ENCODE measurements at places on chromosomes 6 and 20.

DNA sequence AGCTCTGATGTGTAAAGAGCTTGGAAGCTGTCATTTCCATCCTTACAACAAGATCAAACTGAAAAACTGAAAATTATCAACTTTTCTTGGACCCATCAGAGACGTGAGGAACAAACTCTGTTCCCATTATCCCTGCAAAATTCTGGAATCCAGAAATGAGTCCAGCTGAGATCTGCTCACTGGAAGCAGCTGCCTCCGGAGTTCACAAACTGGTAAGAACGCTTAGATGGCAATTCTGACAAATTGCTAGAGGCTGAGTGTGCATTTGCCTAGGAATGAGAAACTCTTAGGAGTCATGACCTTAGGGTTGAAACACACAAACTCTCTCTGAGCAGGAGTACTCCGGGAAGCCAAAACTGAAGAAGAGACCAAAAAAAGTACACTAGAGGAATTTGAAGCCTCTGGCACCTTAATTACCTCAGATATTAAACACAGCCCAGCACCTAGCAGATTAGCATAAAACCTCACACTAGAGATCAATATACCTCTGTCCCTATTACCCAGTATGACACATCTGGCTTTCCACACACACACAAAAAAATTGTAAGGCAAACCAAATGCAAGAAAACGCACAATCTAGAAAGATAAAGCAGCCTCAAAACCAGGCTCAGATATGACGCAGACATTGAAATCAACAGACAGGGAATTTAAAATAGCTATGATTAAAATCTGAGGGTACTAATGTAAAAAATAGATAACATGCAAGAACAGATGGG lies 233.5 kb upstream of the SGK1 start:
- no peak for DNase-seq

DNA sequence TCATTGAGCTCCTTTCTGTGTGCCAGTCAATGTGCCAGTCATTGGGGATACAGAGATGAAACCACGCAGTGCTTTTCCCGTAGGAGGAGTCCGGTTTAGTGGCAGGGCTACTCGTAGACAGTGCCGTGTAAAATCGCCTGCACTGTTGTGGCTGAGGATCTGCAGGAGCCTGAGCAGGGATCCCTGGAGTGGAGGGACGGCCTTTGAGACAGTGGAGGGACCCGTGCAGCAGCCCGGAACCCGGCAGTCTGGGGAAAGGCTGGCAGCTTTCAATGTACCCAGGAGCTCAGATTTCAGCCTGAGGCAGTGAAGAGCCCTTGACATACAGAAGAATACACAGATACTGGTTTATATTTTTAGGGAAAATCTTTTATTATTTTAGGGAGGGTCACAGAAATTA lies 203.3 kb downstream of the ARID1B start:
- no peak for DNase-seq

DNA sequence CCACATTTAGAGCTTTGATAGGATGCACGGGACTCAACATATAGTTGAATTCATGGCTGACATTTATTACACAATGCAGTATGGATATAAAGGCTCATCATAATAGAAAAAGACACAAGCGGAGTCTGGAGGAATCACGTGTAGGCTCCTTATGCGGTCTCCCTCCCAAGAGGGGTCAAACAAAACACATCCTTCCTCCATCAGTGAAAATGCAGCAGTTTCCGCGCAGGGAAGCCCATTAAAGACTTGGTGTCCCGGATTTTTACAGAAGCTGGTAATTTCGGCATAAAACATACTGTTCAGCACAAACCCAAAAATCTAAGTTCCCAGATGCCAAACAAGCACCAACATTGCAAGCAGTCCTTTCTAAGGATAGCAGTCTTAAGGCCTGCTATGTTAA lies 1.1 kb downstream of the USP45 start:
- DNase-seq = no peak

GRCh38 chr6:100979267-100979666 lies 98.1 kb upstream of the ASCC3 start:
- DNase-seq = no peak

DNA sequence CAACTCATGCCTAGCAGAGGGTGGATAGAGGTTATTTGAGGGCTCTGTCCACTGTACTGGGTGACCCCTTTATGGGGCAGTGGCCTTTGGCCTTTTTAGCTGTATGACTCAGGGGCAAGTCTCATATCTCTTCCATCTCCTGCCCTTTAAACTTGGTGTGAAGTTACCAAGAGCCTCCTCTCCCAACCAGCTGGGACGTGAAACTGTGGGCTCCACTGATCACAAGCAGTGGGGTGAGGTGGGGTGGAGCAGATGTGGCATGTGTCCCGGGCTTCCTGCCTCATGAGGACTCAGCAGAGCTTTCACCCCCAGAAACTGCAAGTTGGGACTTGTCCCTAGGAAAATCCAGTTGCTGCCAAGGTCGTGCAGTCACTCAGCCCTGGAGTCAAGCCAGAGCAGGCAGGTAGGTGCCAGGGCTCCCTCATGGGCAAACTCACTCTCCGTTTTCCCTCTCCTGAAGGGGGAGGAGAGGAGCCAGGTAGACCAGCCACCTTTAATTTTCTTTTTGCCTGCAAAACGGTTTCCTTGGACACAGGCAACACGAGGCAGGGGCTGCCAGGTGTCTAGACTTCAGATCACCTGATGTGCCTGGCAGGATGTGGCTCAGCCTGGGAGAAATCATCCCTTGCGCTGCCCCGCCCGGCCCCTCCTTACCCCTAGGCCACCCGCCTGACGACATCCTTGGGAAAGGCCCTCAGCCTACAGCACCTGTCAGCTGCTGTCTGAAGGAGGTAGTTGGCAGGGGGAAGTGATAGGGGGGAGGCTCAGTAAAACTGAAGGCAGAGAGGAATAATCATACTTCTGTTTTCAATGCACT lies 4.0 kb downstream of the CDKN1A start:
- DNase-seq = peak; percentile 85

GRCh38 chr6:166450167-166450873 lies 67.6 kb upstream of the MPC1 start:
- DNase-seq = no peak

DNA sequence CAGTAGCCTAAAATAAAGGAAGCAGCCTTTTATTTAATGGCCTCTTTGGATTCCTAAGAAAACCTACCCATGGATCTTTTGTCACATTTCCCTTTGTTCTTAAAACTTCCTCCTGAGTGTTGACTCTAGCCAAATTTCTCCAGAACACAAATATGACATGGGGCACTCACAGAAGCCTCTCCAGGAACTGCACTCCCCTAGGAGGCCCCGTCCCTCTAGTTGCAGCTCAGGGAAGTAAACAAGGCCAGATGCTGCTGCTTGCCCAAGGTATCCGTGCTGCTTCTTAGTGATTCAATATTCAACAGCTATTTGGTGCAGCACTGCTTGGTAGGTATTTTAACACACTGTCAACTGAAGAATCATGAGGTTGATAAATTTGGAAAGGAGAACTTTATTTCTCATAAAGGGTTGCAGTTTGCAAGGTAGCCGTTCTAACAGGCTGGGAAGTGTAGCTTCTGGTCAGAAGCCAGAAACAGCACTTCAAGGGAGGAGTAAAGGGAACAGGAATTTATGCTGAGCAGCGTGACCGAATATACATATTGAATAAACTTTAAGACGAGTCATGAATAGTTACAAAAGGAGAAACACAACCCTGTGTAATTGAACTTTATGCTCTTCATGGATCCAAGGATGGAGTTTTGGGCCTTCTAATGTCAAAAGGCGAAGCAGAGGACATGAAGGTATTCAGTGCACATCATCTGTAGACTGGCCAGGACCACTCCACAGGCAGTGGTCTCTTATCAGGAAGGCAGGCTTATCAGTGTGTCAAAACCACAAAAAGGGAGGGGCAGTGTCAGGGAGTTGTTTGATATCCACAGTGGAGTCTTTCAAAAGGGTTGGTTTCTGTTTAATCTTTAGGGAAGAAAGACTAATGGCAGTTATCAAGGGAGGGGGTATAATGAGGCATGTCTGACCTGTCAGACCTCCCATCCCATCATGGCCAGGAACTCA lies 63.3 kb downstream of the CD24 start:
- DNase-seq = no peak

DNA sequence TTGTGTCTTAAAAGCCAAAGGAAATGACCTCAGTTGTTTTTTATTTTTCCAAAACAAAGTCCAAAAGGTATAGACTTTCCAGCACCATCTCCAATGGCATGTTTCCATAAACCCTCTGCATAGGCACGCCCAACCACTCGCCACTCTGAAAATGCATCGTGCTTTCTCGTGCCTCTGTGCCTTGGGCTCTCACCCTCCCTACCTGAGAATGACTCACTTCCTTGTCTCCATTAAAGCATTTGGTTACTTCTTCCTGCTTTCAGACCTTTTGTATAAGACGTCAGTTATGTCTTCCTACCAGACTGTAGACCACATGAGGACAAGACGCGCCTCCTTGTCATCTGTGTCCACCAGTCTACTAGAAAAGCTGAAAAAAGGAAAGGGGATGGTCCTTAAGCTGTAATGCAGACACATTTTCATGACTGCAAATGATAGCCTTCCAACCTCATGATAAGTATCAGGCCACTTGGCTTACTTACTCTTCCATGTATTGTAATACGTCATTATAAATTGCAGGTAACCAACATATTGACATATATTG lies 61.2 kb upstream of the CDYL start:
- no peak for DNase-seq

DNA sequence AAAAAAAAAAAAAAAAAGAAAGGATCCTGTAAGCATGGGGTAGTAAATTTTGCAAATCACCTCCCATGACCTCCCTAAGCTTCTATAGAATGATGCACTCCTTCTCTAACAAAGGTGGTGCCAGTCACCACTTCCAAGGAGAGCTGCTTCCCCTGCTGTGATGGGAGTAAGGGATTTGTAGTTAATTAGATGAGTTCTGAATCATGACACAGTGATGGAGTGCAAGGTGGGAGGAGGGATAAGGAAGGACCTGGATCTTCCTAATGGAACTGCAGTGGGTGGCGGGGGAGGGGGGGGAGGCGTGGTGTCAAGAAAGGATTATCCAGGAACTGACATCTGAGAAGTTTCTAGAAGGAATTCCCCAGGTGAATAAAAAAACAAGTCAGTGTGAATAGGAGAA lies 47.8 kb downstream of the NRN1 start:
- DNase-seq = no peak

- DNase-seq = no peak
Measured at GRCh38 chr6:140040396-140040795, 665.9 kb upstream of the CITED2 start.

GRCh38 chr6:54515713-54516112 lies 207.5 kb downstream of the TINAG start:
- DNase-seq = no peak

DNA sequence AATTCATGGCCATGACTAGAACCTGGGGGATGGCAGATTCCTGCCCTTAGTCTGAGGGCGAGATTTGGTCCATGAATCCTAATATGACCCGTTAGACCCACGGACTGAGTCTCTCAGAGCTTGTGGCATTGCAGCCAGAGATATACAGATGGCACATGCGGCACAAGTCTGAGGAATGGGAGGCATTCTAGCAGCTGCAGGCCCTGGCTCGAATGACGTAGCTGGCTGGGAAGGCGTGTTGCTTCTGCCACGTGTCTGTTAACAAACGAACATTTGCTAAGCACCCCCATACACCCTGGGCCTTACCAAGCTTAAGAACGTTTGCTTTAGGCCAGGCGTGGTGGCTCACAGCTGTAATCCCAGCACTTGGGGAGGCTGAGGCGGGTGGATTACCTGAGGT lies 68.0 kb downstream of the CD164 start:
- DNase-seq = no peak

DNA sequence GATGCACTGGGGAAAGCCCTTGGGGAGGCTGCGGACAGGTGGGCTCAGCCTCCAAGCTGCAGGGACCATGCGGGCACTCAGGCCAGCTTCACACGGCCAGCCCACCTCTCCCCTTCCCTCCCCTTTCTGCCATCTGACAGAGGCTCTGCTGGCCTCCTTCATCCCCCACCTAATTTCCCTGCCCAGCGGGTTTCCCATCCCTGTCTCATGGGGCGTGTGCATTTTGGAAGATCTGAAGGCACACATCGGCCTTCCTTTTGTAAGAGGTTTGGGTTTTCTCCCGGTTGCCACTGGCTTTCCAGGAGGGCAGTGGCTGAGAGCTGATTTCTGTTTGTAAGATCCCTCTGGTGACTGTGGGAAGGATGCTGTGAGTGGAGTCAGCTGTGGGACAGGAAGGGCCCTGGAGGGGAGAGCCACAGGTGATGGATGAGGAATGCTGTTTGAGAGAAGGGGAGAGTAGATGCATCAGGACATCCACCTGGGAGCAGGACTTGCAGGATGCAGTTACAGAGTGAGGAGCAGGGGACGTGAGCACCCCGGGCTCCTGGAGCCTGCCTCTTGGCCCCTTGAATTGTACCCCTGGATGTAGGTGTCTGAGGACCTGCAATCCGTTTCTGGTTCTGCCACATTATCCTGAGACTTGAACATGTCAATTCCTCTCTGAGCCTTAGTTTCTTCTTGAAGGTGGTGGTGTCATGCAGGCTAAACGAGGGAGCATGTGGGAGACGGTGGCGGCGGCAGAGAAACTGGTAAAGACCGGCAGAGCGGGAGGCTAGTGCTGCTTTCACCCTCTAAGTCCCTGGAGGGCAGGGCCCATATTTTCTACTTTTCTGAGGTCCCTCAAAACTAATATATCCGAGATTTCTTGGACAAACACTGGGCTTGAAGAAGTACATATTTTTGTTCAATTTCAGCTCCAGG lies 5.9 kb upstream of the TUBB1 start:
- no peak for DNase-seq

DNA sequence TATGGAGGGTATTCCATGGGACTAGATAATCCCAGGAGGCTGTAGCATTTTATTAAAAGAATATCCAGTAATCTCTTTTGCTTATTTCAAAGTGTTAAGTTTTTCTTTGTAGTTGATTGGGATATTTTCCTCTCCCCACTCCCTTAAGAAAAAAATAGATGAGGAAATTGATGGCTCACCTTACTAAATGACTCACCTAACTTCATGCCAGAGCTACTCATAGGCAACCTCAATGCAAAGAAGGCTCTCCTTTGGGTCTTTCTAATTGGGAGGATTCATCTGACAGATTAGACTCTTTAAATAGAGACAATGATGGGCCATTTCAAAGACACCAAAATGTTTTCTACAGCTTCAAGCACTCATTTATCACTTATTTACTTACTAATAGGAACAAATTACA lies 528.5 kb upstream of the BTBD3 start:
- DNase-seq = no peak

DNA sequence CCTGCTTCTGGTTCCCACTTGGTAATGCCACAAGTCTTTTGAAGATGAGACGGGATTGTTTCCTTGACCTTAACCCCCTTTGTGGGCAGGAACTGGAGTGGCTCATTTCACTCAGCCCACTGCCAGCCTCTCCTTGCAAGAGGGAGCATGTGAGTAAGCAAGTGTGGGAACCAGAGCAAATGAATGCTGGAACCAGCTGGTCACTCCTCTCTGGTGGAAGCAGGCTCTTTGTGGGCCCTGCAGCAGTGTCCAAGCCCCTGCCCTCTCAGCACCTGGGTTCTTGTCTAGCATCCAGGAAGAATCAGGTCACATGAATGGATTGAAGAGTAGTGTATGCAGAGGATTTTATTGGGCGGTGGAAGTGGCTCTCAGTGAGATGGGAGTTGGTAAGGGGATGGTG lies 944.5 kb downstream of the QKI start:
- DNase-seq = no peak

GRCh38 chr20:6579417-6579816 lies 188.1 kb upstream of the BMP2 start:
- DNase-seq = no peak
